Activated T-cell treated with anti-CD3 and anti-CD28 coated beads, Interleukin-2, amount 50 U/mL, for 48 hours (primary cell): ENCODE measurements at places on chromosomes 1 and 21.
A peak's percentile ranks its signal among the peaks of the same experiment; 100 is the strongest.

DNA sequence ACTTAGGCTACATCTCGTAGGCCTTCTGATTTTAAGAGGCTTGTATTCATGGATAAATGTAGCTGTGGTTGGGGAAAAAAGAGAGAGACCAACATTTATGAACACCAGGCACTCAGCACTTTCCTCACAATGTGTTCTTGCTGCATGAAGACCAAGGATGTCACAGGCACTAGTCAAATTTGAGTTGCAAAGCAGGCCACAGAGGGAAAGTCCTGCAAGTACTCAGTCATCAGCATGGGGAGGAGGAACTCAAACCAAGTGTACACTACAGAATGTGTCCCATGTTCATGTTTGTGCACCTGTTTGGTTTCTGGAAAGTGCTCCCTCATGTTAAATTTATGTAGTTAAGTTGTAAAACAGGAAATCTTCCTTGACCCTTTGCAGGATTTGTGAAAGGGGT lies 8.7 kb upstream of the MAP3K7CL start:
- DNase-seq: no peak

GRCh38 chr1:167922023-167922422 lies 8.1 kb upstream of the ADCY10 start:
- no peak for DNase-seq

GRCh38 chr1:96340686-96341085 lies 380.9 kb upstream of the PTBP2 start:
- DNase-seq: no peak

DNA sequence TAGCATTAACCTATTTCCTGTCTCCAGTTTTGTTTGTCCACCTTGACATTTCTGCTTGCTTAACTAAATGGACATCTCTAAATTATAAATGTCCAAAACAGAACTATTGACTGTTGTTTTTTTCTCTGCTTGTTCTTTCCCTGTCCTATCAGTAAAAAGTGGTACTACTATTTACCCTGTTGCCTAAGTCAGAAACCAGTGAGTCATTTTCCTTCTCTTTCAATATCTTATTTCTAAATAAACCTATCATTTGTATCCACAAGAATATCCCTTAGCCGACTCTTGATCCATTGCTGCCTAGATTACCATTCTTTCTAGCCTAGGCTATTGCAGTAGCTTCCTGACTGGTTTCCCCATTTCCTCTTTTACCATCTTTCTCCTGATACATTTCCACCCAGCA lies 22.5 kb downstream of the MIER1 start:
- no peak for DNase-seq

- peak; percentile 22 for DNase-seq
These were observed 296.6 kb downstream of the OMA1 start for GRCh38 chr1:58249737-58250586.

GRCh38 chr1:26399034-26399433 lies 11.6 kb upstream of the LIN28A start:
- no peak for DNase-seq

- no peak for DNase-seq
These were observed 51.5 kb downstream of the FOXO6 start for GRCh38 chr1:41412748-41413147.

DNA sequence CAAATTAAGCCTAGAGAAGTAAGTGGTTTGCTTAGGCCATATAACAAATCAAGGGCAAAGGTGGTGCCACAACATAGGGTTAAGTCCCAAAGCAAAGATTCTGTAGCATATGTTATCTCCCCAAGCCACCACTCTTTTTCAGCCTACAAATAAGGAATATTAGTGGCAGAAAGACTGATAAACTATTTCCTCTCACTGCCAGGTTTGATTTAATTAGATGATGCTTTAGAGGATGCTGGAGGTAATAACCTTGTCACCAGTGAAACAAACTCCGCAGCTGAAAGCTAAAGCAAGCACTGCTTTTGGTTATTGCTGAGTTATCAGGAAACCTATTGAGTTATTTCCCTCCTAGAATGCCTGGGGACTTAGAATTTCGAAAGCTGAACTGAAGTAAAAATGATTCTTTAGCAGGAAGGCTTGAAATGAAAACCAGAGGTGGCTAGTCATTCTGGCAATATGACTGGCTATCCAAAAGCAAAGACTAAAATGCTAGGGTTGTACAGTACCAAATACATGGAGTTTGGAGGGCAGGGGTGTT lies 145.2 kb downstream of the SYT2 start:
- DNase-seq: no peak
